ENCODE measurements at places on chromosomes 6 and 20.

DNA sequence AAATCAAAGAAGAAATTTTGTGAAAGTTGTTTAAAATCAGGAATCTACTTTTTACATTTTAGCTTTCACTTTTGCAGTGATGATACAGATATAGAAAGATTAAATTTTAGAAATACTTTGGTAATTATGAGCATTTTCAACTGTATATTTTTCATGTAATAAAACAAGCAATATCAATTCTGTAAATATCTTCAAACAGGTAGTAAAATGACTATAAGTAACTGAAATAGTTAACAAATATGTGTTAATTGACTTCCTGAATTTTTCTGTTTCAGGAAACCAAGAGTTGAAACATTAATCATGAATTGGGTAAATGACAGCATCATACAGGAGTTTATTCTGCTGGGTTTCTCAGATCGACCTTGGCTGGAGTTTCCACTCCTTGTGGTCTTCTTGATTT, at the start of gene OR2B6:
Gene OR2B6, plus strand, starts transcription at position 301 of the 400 bp plus-strand sequence. Its CDS starts 0 bp downstream, at position 301.
- DNase-seq: no peak

- peak; percentile 45 for DNase-seq
Measured at GRCh38 chr6:26065952-26066380, 21.3 kb upstream of the HFE start.

GRCh38 chr20:34179637-34180360, 61.4 kb upstream of the ASIP start:
- DNase-seq: no peak

GRCh38 chr20:41510847-41511450, 107.2 kb downstream of the CHD6 start:
- DNase-seq: no peak

- no peak for DNase-seq
Measured at GRCh38 chr6:17258749-17259148, 22.4 kb upstream of the RBM24 start.

- no peak for DNase-seq
Measured at GRCh38 chr20:12371990-12372389, 454.3 kb downstream of the BTBD3 start.

- no peak for DNase-seq
Measured at GRCh38 chr6:119894811-119895210, 545.2 kb upstream of the MAN1A1 start.

GRCh38 chr6:151340219-151340978, 51.0 kb downstream of the ZBTB2 start:
- no peak for DNase-seq

DNA sequence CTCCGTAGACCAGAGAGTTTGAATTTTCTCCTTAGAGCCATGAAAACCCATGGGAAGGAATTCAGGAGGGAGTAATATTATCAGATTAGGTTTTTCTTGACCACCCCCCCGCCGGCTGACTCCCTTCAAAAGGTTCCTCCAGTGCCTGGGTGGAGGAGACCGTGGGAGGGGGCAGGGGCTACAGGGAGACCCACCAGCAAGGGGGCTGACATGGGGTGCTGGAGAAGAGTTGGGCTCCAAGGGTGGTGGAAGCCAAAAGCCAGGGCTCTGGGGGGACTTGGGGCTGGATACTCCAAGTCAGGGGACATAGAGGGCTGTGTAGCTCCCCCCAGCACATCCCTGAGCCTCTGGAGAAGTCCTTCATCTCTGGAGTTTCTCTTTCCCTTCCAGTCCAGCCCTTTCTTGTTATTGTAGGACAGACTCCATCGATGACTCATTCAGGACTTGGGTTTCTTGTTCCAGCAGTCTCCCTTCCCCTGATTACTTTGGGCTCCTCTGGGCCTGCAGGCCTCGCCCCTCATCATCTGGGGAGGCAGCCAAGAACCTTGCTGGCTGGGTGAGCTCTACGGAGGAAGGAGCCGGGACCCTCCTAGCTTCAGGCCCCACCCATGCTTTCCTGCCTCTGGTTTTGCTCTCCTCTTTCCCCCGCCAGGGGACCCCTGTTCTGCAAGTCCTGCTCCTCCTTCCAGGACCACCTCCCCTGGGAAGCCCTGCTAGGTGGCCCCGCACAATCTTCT, 10.5 kb upstream of the KIAA1755 start:
- DNase-seq: no peak

DNA sequence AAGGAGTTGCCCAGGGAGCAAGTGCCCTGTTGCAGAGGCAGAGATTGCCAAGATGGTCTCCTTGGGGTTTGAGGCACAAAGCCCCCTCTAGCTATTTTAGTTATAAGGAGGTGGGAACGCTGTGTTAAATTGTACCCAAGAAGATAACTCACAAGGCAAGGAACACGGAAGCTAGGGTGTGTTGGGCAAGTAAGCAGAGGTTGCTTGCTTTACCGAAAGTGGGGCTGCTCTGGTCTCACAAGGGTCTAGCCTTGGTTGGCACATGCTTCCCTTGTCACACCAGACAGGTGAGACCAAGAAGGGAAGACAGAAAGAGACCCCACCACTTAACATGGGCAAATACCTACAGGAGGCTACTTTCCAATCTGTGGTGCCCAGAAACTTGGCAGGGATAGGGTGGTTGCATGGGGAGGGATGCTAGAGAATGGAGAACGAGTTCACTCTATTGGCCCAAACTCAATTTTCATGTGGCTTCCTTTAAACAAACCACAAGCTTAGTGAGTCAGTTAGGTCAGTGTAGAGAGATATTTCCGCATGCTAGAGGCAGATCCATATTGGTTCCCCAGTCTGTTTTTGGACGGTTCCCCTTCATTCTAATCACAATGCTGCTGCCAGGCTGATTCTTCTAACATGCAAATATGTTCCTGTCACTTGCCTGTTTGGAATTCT, 42.4 kb downstream of the PLAGL1 start:
- DNase-seq: no peak

DNA sequence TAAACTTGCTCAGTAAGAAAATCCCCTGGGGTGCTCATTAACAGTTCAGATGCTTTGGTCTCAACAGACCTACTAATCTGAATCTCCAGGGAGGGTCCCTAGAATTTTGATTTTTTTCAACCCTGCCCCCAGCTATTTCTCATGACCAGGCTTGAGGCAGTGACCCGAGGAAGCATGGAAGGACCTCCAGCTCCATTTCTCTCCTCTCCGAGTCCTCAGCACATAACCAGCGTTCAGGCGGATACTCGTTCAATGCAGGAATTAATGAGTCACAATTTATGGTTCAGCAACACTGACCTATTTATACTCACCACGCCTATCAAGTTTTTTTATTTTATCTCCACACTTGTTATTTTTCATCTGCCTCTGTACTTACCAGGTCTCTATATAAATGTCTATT, 369.2 kb upstream of the CDH4 start:
- DNase-seq: no peak

GRCh38 chr6:16594849-16595248, 166.4 kb downstream of the ATXN1 start:
- no peak for DNase-seq

DNA sequence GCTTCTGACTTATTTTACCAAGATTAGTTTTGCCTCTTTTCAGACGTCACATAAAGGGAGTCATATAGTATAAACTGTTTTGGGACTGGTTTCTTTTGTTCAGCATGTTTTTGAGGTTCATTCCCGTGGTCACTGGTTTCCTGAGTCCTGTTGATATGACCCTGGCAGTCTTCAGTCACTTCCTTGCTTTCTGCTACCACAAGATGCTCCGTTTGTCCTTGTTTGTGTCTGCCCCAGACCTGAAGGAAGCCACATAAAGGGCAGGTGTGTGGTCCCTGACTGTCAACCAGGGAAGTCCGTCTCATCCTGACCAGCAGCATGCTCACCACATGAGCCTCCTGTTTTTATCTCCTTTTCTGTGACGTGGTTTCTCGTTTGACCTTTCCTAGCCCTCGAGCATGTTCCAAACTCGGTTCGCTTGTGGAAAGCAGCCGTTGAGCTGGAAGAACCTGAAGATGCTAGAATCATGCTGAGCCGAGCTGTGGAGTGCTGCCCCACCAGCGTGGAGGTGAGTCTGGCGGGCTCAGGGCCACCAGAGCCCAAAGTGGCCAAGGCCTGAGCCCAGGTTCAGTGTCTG, 26.1 kb upstream of the C20orf204 start:
- no peak for DNase-seq

GRCh38 chr6:31702405-31702818, 712 bp downstream of the ABHD16A start:
- DNase-seq: no peak

DNA sequence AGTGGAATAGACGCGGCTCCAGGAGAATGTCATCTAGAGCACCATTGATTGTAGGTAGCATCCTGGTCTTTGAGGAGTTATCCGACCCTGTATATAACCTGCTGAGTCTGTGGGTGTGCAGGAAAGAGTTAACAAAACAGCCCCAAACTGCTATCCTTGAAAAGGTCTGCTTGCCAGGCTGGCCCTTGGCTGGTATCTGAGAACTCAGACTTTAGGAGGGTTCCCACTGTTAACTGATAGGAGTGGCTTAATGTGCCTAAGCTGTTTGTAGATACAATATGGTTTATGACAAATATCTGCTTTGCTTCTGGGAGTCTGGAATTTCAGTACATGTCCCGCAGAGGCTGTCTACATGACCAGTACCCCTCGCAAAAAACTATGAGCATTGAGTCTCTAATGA, 27.6 kb upstream of the MCUR1 start:
- no peak for DNase-seq

DNA sequence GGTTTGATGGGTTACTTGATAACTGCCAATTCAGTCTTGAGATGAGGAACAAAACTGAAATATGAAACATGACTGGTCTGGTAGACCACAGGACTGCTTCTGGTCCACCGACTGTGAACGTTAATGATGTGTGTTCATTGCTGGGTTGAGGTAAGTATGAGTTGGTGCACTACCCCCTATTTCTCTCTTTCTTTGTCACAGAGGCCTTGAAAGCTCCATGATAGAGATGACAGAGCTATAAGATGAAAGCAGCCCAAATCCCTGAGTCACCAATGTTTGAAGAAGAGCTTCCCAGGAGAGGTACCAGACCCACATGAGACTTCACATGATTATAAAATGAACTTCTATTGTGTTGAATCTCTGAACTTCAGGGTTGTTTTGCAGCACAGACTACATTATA, 555.5 kb downstream of the PTPRT start:
- DNase-seq: no peak

DNA sequence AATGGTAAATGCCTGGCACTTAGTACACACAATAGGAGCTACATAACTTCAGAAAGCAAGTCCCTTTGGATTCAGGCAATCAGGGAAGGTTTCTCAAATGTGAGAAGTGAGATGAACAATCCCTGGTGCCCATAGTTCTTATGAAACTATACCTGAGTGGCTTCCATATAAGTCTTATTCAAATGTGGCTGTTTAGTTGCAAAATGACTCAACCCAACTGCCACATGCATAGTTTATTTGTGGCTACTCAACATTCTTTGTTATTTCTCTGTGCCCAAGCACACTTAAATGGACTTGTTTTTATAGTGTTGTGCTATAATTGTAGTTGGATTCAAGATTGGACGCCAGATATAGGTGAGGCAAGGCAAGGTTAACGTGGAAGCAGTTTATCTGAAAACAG, 93.7 kb upstream of the ATXN1 start:
- DNase-seq: no peak

GRCh38 chr20:5171064-5171789, 44.4 kb downstream of the CDS2 start:
- DNase-seq: no peak

DNA sequence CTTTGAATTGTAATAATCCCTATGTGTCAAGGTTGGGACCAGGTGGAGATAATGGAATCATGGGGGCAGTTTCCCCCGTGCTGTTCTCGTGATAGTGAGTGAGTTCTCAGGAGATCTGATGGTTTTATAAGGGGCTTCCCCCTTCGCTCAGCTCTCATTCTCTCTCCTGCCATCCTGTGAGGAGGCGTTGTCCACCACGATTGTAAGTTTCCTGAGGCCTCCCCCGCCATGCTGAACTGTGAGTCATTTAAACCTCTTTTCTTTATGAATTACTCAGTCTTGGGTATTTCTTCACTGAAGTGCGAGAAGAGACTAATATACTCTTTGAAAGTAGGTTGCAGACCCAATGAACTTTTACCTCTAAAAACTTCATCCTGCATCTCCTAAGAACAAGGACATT, 39.2 kb upstream of the KCNG1 start:
- DNase-seq: no peak

- DNase-seq: no peak
Measured at GRCh38 chr6:36052097-36052496, 24.5 kb downstream of the MAPK14 start.

DNA sequence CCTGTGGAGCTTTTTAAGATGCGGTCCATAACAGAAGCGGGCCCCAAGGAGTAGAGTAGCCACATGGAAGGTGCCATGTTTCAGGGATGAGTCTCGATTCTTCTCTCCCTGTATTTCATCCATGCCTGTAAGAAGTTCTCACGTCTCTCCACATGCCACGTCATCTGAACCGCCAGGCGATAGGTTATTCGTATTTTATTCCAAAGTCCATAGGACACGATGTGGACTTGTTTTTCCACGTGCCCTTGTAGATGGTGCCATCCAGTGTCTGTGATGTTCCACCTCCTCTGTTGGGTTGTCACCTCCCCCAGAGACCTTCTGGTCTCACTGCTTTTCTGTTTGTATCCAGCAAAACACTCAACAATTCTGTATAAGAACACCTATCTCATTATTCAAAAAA, 17.6 kb downstream of the HEBP2 start:
- no peak for DNase-seq

DNA sequence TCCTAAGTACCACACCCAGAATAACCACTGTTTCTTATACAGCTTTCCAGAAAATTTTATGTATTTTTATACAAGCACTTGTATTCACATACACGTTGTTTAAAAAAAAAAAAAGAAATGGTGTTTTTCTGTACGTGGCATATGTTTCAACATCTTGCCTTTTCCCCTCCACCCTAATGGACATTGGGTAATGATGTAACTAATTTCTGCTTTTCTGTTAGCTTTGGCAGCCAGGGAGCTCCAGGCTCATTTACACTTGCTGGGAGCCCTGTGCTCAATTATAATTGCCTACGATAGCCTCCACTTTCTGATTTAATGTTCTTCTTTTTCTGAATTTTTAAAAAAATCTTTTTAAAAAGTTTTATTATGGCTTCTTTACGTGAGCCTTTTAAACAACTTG, 352.4 kb downstream of the UTRN start:
- DNase-seq: no peak

DNA sequence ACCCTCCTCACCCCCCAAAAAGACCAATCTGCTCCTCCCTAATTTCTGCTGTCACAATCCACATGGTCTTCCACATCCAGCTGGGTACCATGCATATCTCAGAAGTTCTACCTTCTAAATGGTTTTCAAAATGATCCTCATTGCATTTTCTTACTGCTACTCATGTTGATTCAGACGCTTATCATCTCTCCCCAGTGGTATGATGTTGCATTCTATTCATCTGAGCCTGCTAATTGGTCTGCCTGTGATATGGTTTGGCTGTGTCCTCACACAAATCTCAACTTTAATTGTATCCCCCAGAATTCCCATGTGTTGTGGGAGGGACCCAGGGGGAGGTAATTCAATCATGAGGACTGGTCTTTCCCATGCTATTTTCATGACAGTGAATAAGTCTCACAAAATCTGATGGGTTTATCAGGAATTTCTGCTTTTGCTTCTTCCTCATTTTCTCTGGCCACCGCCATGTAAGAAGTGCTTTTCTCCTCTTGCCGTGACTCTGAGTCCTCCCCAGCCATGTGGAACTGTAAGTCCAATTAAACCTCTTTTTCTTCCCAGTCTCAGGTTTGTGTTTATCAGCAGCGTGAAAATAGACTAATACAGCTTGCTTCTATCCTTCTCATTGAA, 41.4 kb upstream of the CLIC5 start:
- DNase-seq: no peak
